SK-N-DZ (cell line): ENCODE measurements at places on chromosomes 16 and 17.

DNA sequence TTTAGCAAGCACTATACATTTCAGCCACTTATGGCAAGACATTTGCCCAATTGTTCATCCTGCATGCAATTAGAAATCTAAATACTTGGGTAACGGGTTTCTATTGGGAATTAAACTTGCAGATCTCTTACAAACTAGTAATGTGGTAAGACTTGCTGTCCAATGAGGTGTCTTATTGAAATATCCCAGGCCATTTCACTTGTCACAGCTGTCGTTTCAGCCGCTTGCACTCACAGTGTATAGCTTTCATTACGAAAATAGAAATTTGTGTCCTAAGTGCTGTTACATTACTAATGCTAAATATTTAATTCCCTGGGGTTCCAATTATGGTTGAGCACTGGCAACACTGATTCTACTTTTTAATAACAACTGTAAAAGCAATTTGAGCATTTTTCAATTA, 40.3 kb upstream of the IRX5 start:
- DNase-seq: no peak

- peak; percentile 66 for DNase-seq
These were observed 790 bp downstream of the CRHR1 start for GRCh38 chr17:45784741-45785479.

GRCh38 chr17:75174996-75175395, 7.8 kb downstream of the SUMO2 start:
- DNase-seq: no peak

- DNase-seq: no peak
These were observed 71.5 kb downstream of the CRISPLD2 start for GRCh38 chr16:84891149-84891795.

GRCh38 chr16:86939609-86940008, 361.3 kb downstream of the FOXL1 start:
- DNase-seq: no peak

- no peak for DNase-seq
These were observed 3.1 kb downstream of the LMF1 start for GRCh38 chr16:967546-968295.

- DNase-seq: no peak
These were observed 7.9 kb downstream of the SENP3 start for GRCh38 chr17:7569571-7569970.

DNA sequence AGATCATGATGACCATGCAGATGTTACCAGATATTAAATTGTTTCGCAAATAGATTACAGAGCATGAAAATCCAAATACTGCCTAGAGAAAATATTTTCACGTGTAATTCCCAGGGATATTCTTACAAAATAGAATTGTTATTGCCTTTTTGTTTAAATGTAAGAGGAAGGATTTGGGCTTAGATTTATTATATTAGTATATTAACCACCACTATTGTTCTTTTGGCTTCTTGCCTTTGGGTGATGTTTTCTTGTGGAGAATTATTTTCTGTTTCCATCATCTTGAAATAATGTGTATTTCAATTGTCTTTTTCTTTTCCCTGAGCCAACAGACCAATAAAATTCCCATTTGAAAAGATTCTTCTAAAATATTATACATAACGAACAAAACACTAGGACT, 109.7 kb upstream of the NUDT7 start:
- no peak for DNase-seq

GRCh38 chr17:1074886-1075605, 78.1 kb downstream of the TIMM22 start:
- DNase-seq: no peak

- no peak for DNase-seq
These were observed 61.6 kb downstream of the RPGRIP1L start for GRCh38 chr16:53642094-53642493.

DNA sequence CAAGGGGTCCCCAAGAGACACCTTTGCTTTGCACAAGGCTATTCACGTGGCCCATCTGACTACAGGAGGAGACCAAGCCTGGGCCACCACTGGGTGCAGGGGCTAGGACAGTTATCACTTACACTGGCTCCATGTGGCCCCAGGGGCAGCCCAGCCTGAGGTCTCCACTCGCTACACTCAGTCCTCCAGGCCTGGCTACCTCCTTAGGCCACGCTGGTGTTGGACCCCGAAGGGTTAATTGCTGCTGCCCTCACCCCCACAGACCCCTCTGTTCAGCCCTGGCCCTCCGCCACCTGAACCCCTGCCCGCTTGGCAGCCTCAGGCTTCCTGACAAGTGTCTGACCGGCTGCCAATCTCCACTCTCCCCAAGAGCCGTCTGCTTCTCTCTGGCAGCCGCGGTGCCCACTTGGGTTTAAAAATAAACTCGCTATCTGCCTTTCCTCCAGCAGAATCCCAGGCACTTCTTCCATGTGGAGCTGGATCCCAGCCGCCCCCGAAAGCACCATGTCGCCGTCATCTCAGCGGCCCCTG, 27.8 kb downstream of the ADAM11 start:
- no peak for DNase-seq

- DNase-seq: no peak
These were observed 16.0 kb downstream of the SLC5A10 start for GRCh38 chr17:18967916-18968315.

DNA sequence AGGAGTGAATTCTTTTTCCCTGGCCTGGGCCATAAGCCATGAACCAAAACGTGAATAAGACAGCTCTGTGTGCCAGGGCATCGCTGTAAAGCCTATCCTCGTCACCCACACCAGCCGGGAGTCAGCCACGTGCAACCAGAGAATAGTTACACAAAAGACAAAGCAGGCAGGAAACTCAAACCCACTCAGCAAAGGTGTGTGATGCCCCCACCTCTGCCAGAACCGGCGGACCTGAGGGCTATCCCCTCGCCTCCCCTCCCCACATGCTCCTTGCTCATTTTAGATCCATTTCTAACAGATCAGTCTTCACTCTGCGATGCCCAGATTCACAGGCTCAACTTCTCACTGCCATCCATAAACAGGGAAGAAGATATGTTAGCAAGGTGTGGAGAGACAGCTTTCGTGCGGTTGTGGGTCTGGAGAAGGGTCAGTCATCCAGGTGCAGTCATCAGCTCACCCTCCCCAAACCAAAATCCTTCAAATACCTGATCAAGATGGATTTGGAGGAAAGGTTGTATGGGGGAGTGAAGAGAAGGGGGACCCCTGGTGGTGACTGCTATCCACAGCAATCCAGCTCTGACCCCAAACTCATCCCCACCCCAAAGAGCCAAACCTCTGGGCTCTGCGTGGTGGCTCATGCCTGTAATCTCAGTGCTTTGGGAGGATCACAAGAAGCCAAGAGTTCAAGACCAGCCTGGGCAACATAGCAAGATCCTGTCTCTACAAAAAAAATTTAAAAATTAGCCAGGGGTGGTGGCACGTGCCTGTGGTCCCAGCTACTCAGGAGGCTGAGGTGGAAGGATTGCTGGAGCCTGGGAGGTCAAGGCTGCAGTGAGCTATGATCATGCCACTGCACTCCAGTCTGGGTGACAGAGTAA, 219.2 kb downstream of the C16orf78 start:
- peak; percentile 50 for DNase-seq

- peak; percentile 63 for DNase-seq
These were observed 18.6 kb downstream of the RAD51C start for GRCh38 chr17:58710948-58711552.

GRCh38 chr16:11610121-11610505, 23.4 kb upstream of the LITAF start:
- DNase-seq: no peak

DNA sequence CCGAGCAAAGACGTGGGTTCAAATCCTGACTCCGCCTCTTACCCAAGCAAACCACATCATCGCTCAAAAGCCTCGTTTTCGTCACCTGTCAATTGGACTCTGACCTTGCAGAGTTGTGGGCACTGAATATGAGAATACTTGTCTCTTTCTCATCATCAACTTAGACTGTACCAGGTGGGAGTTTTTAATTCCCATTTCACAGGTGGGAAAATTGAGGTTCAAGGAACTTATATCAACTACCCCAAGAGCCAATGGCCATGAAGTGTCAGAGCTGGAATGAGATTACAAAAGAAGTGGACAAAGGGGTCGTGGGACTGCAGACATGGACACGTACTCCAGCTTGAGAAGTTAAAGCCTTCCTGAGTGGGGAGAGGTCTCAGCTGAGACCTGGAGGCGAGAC, 10.8 kb downstream of the TMEM114 start:
- no peak for DNase-seq

GRCh38 chr16:8814095-8814806, 16.6 kb downstream of the PMM2 start:
- no peak for DNase-seq

DNA sequence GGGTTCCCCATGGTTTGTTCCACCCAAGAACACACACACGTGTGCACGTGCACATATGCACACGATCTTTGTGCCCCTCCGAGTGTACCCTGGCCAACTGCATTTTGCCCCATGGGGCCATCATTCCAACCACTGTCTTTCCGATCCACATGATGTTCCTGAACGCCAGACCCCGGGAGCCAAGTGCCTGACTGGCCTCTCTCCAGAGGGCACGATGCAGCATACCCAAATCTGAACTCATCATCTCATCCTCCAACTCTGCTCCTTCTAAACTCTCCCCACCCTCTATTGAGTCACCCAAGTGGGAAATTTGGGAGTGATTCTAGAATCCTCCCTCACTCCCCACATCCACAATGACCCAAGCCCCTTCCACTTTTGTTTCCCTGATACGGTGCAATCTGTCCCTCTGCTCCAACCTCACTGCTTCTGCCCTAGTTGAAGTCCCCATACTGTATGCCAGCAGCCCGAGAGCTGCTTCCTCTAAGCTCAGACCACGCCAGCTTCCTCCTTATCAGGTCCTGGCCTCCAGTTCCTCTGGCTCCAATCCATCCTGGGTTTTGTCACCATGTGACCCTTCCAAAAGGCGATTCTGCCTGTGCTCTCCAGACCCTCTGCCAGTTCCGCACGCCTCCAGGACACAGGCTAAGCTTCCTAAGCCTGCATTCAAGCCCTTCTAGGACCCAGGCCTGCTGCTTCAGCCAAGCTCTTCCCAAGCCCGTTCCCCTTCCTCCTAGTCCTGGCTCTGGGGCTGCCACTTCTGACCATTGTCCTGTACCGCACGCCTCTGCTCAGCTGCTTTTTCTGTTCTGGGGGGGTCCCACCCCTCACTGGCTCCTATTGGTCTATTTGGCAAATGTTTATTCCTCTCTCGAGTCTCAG, 10.1 kb upstream of the TMEM208 start:
- DNase-seq: no peak

DNA sequence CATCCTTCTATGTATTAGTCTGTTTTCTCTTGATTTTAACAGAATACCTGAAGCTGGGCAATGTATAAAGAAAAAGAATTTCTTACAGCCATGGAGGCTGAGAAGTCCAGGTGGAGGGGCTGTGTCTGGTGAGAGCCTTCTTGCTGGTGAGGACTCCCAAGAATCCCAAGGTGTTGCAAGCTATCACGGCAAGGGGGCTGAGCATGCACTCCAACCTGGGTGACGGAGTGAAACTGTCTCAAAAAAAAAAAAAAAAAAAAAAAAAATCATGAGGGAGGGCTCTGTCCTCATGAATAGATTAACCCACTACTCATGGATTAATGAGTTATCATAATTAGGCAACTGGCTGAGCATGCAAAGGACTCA, 19.4 kb downstream of the NQO1 start:
- no peak for DNase-seq

GRCh38 chr17:44137891-44138709, 3.6 kb upstream of the HROB start:
- peak; percentile 64 for DNase-seq

DNA sequence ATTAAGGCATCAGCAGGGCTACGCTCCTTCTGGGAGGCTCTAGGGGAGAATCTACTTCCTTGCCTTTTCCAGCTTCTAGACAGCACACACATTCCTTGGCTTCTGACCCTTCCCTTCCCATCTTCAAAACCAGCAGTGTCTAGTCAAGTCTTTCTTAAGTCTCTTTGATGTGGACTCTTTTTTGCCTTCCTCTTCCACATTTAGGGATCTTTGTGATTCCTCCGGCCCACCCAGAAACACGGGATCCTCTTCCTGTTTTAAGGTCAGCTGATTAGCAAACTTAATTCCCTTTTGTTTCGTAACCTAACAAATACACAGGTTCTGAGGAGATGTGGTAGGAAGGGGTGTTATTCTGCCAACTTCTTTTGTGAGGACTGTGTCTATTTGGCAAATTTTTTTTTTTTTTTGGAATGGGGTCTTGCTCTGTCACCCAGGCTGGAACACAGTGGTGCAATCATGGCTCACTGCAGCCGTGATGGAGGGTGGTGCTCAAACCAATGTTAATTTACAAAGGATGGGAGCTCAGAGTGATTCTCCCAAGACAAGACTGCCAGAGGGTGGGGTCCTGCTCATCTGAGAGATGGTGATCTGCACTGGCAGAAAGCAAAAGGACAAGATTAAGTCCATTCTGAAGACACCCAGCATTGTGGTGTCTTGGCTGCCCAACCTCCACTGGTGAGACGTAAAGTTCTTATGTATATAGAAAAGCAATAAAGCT, 14.7 kb downstream of the KNOP1 start:
- no peak for DNase-seq

DNA sequence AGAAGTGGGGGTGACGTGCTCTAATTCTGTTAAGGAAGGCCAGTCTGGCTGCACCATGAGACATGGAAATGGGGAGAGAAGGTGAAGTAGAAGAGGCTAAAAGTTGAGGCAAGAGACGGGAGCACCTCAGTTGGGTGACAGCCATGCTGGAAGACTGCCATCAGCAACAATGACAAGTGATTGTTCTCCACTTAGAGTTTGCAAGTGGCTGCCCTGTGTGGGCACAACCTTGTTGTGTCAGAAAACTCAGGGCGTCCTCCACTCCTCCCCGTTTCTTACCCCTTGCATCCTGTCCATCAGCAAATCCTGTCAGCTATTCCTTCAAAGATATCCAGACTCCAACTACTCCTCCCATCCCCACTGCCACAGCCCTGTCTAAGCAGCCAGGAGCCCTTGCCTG, 17.6 kb downstream of the CES1 start:
- DNase-seq: no peak

GRCh38 chr16:71727551-71728324, 3.2 kb upstream of the PHLPP2 start:
- no peak for DNase-seq

DNA sequence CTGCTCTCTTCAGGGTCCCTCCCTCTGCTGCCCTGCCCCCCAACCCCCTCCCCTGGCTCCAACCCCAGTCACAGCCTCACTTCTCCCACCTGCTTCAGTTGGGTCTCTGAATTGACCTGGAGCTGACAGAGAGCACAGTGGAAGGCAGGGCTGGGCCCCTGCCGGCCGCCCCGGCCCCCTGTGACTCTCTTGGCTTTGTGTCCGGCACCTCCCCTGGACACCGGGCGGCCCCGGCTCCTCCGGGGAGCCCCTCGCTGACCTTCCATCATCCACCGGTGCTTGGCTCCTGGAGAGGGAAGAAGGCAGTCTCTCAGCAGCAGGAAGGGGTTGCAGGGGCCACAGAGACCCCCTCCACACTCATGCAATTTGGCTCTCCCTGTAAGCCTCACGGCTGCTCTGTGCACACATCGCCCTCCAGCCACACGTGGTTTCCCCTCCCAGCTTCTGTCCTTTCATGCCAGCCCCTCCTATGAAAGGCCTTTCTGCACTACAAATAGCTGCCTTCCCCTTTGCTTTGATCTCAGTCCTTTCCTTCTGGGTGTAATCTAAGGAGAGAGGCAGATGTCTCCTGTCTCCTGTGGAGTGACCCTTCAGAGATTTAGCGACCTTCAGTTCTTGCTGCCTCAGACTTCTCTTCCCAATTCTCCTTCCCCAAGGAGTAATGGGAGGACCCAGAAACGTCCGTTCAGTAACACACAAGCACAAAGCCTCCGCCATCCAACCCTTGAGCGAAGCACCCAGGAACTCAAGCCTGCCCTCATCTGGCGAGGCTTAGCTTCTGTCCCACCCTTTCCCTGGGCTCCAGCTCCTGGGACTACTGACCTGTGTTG, 8.3 kb downstream of the NKIRAS2 start:
- peak; percentile 86 for DNase-seq

- no peak for DNase-seq
These were observed 4.8 kb downstream of the FBRS start for GRCh38 chr16:30663038-30663437.
